ENCODE measurements at places on chromosomes 16 and 17.

- peak; percentile 69 for DNase-seq
These were observed 1.4 kb upstream of the SSH2 start for GRCh38 chr17:29931231-29931932.

DNA sequence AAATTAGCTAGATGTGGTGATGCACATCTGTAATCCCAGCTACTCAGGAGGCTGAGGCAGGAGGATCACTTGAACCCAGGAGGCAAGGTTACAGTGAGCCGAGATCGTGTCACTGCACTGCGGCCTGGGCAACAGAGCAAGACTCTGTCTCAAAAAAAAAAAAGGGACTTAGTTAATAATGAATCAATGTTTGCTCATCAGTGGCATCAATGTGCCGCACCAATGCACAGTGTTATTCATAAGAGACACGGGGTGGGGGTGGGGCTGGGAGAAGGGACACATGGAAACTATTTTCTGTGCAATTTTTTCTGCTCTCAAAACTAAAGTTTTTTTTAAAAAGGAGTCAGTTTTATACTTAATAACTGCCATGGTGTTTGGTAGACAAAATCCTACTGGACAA, 6.8 kb upstream of the ATP2C2 start:
- DNase-seq: peak; percentile 40

DNA sequence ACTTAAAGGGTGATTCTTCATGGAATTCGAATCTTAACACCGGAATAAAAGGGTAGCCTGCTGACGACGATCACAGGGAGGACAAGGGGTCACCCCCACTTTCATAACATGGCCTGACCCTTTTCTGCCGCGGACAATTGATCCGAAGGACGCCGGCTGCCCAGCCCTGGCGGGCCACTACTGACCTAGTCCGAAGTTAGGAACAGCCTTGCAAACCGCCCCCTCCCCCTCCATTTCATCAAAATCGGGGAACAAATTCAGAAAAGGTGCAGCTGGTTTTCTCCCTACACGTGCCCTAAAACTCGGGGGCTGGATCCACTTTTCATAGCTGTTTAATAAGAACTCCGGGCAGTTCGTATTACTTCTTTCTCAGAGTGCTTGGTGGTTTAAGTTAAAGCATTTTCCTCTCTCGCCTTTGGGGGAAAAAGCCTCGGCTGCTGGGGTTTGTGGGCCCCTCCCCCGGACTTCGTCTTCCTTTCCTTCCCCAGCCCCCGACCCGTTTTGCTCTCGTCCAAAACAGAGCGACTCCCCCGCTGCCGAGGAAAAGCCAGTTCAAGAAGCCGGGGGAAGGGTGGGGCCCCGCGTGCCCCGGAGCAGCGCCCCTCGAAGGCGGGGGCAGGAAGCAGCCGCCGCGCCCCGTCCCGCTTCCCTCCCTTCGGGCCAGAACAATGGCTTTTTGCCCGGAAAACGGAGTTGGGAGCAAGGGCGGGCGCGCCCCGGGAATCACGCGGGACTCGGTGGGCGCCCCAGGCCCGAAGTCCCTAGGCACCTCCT, 641 bp upstream of the CBX2 start:
- no peak for DNase-seq

DNA sequence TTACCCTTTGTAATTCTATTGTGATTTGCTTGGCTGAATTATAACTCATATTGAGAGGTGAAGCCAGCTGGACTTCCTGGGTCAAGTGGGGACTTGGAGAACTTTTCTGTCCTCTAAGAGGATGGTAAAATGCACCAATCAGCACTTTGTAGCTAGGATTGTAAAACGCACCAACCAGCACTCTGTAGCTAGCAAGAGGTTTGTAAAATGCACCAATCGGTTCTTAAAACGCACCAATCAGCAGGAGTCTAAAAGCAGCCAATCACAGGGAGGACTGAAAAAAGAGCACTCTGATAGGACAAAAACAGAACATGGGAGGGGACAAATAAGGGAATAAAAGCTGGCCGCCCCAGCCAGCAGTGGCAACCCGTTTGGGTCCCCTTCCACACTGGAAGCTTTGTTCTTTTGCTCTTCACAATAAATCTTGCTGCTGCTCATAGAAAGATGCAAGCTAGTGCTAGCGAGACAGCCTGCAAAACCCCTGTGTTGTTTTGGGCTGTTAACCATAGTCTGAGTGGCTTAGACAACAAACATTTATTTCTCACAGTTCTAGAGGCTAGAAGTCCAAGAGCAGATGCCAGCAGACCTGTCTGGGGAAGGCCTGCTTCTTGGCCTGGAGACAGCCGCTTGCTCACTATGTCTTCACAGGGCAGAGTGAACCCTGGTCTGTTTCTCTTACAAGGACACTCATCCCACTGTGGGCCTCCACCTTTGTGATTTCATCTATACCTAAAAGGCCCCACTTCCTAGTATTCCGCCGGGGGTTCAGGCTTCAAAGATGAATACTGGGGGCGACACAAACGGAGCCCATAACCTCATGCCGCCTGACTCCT, 39.0 kb upstream of the CRISPLD2 start:
- DNase-seq: no peak

DNA sequence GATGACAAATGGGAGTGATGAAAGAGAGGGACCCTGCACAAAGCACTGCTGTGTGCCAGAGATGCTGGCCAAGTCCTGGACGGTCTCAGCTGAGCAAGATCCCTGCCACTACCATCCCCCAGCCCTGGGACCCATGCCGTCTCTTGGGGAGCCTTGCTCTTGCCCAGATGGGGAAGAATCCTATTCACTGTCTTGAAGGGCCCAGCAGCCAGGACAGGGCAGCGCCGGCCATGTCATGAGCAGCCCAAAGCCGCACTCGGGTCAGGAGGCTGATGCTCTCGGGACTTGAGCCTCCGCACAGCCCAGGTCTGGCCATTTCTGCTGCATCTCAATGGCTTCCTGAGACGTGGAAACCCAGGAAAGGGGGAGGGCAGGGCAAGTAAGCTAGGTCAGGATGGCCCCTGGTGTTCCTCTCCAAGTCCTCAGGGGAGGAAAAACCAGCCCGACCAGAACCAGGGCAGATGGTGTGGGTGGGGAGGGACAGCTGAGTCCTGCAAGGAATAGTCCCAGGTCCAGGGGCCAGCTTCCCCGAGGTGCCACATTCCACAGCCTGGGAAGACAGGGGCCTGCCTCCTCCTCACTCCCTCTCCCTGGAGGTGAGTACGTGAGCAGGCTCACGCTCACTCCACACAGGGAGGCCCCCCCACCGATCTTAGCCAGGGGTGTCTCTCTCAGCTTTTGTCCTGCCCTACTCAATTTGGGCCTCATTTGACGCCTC, 7.8 kb upstream of the KRT19 start:
- no peak for DNase-seq

GRCh38 chr16:3549906-3550305, 27.3 kb downstream of the NLRC3 start:
- no peak for DNase-seq

GRCh38 chr17:34151102-34151501, 104.0 kb upstream of the CCL2 start:
- no peak for DNase-seq

GRCh38 chr17:2799653-2800052, 3.4 kb downstream of the RAP1GAP2 start:
- no peak for DNase-seq

DNA sequence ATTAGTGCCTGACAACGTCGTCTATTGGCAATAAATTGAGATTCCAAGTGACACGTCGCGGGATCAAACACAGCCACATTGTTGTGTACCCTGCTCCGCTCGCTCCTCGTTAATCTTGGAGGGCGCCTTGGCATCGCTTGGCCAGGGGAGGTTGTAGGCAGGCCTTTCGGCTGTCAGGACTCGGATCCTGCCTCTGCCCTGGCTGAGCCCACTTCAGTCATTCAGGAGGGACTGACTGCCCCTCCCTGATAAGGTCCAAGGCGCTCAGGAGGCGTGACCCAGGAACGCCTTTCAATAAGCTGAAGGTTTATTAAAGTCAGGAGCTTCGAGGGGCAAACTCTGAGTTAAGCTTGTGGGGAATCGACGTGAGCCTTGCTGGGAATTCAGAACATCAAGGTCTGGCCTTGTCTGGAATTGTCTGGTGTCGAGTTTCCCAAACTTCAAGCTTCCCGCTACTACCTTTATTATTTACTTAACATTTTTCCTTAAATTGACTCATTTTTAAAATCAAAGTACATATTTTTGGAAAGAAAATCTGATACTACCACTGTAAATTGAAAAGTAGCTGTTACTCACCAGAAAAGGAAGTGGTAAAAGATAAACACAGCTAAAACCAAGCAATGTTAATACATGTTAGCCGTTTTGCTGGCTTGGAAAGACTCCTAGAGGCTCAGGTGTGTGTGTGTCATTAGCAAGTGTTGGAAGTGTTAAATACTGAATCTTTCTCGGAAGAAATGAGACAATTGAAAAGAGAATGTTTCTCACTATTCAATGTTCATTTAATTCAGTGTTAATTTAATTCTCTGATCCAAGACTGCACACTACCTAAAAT, 5.3 kb upstream of the IRX3 start:
- no peak for DNase-seq

- peak; percentile 91 for DNase-seq
These were observed 32.1 kb downstream of the CCDC40 start for GRCh38 chr17:80068301-80069222.

DNA sequence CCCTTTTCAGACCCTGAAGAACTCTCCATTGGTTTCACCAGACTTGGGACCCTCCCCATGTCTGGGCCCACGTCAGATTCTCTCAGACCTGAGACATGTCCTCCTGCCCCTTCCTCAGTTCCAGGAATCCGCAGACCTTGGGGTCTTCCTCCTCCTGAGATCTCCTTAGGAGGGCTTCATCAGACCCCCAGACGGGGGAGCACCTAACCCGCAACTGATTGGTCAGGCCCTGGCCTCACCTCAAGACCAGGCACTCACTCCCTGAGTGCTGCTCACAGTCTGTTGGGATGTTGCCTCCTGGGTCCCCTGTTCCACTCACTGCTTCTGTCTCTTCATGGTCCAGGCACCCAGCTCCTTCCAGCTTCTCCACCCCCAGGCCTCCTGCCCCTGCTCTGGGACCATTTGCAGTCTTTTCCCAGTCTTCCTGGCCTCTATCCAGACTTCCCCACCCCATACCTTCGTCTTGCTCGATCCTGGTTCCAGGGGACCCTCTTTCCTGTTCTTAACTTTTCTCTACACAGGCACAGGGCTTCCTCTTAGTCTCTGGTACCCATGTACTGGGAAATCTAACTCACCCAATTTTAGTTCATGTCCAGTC, 1.2 kb downstream of the GID4 start:
- DNase-seq: no peak

GRCh38 chr17:20155258-20156195, 146.4 kb downstream of the SPECC1 start:
- DNase-seq: peak; percentile 97

- no peak for DNase-seq
These were observed 45.5 kb downstream of the CPPED1 start for GRCh38 chr16:12758031-12758669.

DNA sequence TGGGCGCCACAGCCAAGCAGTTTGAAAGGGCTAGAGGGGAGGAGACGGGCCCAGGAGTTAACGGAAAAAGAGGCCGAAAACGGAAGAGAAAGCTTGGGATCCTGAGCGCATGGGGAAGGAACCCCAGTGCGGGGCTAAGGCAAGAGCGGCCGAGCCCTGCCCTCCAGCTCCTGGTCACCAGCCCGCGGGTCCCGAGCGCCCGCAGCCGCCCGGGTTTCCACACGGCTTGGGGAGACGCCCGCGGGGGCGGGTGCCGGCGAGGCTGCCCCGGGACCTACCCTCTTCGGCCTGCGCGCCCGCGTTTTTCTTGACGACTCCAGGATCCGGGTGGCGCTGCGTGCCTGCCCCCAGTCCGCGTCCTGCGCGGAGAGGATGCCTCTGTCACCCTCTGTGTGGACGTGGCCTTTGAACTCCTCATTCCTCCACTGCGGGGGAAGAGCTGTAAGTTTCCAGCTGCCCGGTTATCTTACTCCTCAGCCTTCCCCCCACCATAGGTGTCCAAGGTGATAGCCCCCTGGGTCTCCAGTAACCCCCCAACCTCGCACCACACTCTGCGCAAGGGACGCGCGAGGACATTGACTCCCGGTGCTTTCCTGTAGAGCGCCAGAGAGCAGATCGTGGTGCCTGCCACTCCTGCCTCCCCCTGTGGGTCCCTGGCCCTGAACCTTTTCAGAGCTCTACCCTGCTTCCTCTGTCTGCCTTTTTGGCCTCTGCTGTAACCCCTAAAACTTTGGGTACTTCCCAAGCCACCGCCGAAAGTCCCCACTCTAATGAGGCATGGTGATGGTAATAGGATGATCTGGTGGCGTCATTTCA, 1.7 kb upstream of the CDH11 start:
- no peak for DNase-seq

GRCh38 chr16:75614066-75614897, 8.8 kb downstream of the ADAT1 start:
- no peak for DNase-seq

DNA sequence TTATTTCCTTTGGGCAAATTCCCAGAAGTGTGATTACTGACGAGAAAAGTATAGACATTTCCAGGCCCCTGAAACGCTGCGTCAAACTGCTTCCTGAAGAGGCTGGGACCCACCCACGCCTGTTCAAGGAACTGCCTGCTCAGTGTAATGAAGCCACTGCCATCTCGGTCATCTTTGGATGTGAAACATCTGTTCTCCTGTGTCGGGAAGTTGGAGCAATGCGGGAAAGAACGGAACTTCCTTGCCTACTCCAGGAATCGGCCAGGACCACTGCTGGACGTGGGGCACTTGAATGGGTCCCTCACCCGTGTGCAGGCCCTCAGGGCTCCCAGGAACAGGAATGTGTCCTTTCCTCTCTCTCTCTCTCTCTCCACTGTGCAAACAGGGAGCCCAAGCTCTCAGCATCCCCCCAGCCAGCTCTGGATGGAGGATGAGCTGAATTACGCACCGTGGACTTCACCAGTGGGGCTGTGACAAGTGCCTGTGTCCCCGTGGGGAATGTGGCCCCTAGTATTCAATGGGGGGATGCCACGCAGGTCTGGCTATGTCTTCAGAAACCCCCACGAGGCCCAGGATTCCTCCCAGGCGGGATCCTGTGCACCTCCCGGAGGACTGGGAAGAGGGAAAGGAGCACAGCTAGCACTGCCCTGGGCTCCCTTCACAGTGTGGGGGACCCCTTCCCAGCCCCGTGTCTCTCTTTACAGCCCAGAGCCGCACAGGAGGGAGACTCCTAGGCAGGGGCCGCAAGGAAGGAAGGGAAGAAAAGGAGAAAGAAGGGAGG, 18.3 kb upstream of the LITAF start:
- no peak for DNase-seq

Measured in kidney glomerular epithelial cell (primary cell).